Mucosa of descending colon (tissue), 3 donors: ENCODE measurements at places on chromosomes 7 and 10. TPM values are rescaled to one million over a fixed set of nuclear protein-coding genes. Genes with fewer than 3 reads are reported as not detected.

GRCh38 chr7:37234334-37234733, 214.3 kb downstream of the ELMO1 start:
- DNase-seq, result no peak

Gene LIPJ
- not detected for total RNA-seq

DNA sequence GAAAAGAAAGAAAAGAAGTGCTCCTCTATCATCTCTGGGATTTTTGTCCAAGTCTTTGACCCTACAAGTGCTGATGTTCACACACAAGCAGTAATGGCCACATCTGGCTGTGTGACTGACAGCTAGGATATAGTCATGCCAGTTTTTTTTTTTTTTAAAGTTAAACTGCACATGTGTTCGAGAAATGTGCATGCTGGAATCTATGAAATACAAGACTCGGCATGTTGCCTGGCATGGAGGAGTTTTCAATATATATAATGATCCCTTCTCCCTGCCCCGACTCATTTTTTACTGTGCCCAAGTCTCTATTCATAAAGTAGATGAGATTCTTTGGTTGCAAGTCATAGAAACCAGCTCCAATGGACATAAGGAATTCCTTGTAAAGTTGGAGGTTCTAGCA, 60.4 kb upstream of the FGFR2 start:
- DNase-seq, result no peak

DNA sequence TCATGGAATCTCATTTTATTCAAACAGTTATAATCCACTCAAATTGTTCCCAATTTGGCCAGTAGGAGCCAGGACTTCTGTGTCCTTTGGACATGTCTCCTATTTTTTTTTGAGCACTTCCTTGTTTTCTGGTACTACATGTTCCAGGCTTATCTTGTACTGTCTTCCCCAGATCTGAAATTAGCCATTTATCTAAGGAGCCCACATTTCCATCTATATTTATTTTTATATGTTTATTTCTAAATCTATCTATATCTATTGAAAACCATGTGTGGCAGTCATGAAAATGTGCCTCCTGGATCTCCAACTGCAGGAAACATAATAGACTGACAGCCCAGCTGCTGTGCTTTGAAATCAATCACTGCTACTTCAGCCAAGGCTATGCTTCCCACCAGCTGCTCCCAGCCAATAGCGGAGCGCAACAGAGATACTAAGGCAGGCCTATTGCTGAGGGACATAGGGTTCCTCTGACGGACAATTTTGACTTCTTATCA, 147.1 kb downstream of the LRRC4 start:
- DNase-seq, result no peak

GRCh38 chr10:104664205-104664604, 23.1 kb downstream of the SORCS3 start:
- no peak for DNase-seq

DNA sequence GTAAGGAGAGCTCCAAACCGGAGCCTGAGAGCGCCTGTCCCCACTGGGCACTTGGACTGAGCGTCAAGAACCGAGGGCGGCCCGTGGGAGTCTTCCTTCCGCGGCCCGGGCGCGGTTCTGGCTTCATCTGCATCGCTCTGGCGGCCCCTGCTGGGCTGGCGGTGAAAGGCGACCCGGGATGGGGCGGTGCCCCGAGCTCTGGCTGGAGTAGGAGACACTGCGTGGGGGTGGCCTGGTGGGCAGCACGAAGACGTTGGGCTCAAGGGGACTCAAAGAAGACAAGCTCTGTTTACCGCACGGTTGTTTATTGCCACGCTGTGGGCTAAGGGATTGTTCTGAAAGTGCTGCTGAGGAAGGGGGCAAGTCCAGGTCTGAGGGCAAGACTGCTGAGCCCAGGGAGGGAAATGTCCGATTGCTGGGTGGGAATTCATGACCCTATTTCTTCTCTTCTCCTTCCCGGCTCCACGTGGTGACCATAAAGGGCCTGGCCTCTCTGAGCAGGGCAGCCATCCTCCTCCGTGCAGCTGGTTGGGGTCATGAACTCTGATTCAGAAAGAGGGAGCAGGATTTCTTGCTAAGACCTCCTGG, 29.8 kb downstream of the PLAU start:
- peak; percentile 91 for DNase-seq

Gene UPK3BL2
- 18.7 TPM for total RNA-seq

DNA sequence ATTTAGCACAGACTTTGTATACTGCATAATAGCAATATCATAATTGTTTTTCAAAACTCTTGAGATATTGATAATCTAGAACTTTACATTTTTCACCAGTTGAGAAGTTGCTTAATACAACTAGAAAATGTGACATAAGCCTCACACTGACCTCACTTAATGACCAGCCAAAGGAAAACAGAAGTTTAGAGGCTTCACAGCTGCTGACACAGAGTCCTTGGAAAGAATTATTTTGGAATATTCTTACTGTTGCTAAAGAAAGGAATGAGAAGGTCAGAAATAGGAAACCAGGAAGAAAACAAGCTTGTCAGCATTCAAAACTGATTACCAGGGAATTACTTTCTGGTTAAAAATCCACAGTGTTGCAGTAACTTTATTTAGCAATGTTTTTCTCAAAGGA, 35.5 kb upstream of the WASL start:
- DNase-seq, result no peak

- DNase-seq, result no peak
Measured at GRCh38 chr7:70143075-70144044, 545.1 kb downstream of the AUTS2 start.

GRCh38 chr10:109898666-109899355, 24.5 kb downstream of the XPNPEP1 start:
- no peak for DNase-seq

GRCh38 chr7:148304083-148304335, 286.6 kb upstream of the C7orf33 start:
- no peak for DNase-seq

GRCh38 chr10:1520909-1521565, 216.3 kb downstream of the ADARB2 start:
- DNase-seq, result no peak

Gene NEBL
- total RNA-seq, result 5.7 TPM

Gene LRRC61
- 14.5 TPM for total RNA-seq

Gene PAX4
- total RNA-seq, result not detected

Gene PAOX
- total RNA-seq, result 7.5 TPM

GRCh38 chr7:35334506-35334905, 80.6 kb upstream of the TBX20 start:
- no peak for DNase-seq

- DNase-seq, result no peak
Measured at GRCh38 chr10:100485366-100485765, 22.6 kb downstream of the WNT8B start.

Gene PAPSS2
- total RNA-seq, result 399 TPM

Gene AP4M1
- total RNA-seq, result 23.9 TPM

- DNase-seq, result no peak
Measured at GRCh38 chr10:119190954-119191785, 12.6 kb upstream of the PRDX3 start.

DNA sequence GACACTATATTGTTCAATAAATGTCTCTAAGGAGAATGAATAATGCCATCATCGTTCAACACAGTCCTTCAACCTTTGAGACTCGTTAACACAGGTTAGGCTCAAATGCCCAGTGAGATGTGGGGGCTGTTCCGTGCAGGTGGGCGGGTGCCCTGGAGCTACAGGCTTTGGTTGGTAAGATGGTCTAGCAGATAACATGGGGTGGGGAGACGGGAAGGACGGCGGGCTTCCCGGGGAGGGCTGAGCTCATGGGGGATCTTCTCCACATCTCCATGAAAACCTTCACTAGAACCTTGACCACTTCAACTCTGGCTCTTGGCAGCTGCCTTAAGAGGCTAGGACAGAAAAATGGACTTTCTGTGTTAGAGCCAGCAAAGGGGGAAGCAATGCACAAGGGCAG, 134.1 kb upstream of the TCERG1L start:
- DNase-seq, result no peak

- no peak for DNase-seq
Measured at GRCh38 chr10:69626826-69627225, 3.2 kb upstream of the FAM241B start.

GRCh38 chr10:33306701-33307519, 27.6 kb downstream of the NRP1 start:
- no peak for DNase-seq

DNA sequence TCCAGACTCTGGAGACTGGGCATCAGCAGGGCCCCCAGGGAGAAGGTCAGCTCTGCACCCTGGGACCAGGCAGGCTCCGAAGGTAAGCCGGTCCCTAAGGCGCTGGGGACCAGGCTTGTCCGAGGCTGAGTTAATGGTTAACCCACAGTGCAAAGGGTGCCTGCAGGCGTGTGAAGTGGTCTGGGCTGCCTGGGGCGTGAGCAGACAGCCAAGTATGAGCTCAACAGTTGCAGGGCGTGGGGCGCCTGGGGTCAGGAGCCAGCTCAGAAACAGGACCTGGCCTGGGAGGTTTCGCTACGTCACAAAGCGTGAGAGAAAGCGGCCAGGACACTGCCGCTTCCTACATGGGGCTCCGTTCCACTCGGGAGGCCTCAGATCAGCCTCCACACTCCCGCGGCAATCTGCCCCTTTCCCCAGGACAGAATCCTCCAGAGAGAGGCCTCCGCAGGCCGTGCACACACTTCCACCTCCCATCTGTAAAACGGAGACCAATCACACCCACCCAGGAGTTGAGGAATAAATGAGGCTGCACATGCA, 16.0 kb downstream of the PDGFA start:
- DNase-seq, result peak; percentile 92

Gene OR6B1
- not detected for total RNA-seq

Gene CAMK2G
- 141 TPM for total RNA-seq

Gene PGAM2
- total RNA-seq, result 1.4 TPM

Gene TRPV5
- not detected for total RNA-seq

DNA sequence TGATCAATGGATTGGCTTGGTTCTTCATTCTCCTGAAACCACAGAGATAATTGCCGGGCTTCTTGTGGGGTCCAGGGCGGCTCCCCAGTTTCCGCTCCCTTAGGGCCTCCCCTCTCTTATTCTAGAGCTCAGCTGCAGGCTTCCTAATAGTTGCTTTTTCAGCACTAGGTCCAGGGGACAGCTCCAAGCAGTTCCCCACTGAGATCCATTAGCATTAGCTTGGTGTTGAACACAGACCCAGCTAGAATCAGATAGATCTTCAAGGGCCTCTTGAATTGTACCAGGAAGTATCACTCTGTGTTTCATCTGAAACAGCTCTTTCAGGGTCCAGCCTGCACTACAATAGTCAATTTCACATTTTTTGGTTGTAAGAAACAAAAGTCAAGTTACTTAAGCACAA, 238.7 kb downstream of the SEC23IP start:
- DNase-seq, result no peak

Gene GIMAP7
- 11.5 TPM for total RNA-seq

Gene CD36
- 18.4 TPM for total RNA-seq
